ENCODE measurements at places on chromosomes 11 and 22.

DNA sequence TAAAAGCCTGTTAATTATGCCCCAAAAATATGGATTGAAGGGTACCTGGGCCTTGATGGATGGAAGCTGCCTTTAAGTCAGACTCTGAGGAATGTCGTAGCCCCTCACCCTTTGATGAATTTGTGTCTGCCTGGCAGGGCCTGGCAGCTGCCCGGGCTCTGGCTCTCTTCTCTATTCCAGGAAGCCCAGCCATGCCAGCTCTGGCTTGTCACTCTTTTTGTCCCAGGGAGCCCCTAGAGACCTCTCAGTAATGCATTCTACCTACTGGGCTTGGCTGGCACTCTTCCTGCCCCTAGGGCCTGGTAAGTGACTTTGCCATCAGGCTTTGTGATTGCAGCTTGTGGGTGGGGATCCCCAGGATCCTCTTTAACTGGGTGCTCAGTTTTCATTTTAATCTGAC is 103.8 kb downstream of the GRIK4 start:
- no peak for DNase-seq

GRCh38 chr22:42410708-42411107 is 21.5 kb downstream of the NFAM1 start:
- no peak for DNase-seq

- peak; percentile 77 for DNase-seq
Measured at GRCh38 chr22:22818861-22819855, 68.5 kb upstream of the IGLL5 start.

DNA sequence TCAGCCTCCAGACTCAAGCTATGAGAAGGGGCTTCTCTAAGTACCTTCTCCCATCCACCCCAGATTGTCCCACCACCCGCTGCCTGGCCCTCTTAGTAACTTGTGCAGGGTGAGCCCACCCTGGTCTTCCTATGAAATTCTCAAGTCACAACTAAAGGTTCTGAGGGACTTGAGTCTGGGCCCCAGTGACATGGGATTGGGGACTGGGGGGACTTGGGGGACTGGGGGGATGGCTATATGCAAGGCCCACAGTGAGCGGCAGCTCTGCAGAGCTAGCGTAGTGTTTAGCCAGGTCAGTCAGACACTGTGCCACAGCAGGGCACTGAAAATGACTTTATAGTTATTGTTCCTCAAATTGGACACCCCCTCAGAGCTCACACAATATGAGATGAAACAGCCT is 622.3 kb upstream of the CADM1 start:
- no peak for DNase-seq

DNA sequence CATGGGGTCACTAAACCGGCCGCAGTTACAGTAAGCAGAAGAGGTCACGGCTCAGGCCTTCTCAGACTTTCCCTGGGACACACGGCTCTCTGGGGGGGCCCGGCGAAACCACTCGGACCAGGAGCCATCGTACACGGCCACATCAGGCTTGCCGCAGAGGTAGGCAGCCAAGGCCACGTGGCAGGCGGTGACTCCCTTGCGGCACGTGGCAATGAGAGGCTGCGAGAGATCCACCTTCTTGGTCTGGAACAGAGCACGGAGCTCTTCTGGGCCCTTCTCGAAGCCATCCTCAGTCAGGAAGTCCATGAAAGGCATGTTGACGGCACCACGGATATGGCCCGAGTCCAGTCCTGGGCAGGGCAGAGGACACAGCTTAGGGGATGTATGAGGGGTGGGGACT is 8.3 kb downstream of the TST start:
- no peak for DNase-seq

GRCh38 chr22:22666307-22667091 is 22.1 kb downstream of the GGTLC2 start:
- DNase-seq: peak; percentile 22

GRCh38 chr11:90500922-90501568 is 278.2 kb upstream of the CHORDC1 start:
- no peak for DNase-seq

- no peak for DNase-seq
Measured at GRCh38 chr22:21771631-21771976, 36.0 kb upstream of the YPEL1 start.

- no peak for DNase-seq
Measured at GRCh38 chr22:28906312-28906711, 22.9 kb downstream of the ZNRF3 start.

GRCh38 chr11:118319337-118319707 is 14.8 kb downstream of the CD3E start:
- DNase-seq: no peak

DNA sequence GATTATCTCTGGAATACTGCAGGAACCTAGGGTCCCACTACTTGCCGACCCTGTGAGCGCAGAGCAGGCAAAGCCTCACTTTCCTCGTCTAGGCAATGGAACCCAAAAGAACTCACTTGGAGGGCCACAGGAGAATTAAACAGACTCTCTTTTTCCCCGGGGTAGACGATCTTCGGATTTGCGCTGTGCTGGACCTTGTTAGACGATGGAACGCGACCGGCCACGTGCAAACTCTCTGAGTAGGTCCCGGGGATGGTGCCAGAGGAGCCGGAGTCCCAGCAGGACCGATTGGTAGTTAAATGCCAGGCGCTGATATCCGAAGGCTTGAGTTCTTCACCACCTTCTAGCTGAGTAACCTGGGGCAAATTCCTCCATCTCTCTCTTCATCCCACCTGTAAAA is 1.0 kb upstream of the SLC1A2 start:
- no peak for DNase-seq

DNA sequence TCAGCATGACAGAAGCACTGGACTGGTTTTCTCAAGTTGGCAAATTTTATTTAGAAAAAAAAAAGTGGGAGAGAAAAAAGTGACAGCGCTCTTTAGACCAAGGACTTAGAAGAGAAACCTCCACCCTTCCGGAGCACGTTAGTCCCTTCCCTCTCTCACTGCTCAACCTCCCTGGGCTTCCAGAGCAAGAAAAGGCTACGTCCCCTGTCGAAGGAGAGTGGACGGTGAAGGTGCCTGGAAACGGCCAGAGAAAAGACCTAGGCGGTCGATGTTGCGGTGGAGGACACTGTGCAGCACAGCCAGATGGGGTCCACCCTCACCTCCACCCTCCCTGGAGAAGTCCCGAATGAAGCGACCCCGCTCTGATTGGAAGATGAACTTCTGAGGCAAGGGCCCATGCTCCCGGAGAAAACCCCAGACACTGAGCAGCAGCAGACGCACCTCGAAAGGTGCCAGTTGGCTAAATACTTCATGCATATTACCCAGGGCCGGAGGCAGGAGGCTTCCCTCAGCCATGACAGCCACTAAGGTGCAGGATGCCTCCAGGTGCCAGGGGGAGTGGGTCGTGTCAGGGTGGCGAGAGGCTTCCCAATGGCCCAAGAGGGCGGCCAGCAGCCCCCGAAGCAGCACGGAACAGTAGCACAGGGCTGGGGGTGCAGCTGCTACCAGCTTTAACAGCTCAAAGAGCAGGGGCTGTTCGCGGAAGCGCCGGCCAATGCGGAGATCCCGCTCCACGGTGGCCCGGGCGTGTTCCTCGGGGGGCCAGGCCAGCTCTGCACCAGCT is 604 bp upstream of the GANAB start:
- DNase-seq: no peak

GRCh38 chr11:134967746-134968145 is 555.7 kb upstream of the B3GAT1 start:
- DNase-seq: no peak

- no peak for DNase-seq
Measured at GRCh38 chr11:12585861-12586260, 88.4 kb upstream of the TEAD1 start.

DNA sequence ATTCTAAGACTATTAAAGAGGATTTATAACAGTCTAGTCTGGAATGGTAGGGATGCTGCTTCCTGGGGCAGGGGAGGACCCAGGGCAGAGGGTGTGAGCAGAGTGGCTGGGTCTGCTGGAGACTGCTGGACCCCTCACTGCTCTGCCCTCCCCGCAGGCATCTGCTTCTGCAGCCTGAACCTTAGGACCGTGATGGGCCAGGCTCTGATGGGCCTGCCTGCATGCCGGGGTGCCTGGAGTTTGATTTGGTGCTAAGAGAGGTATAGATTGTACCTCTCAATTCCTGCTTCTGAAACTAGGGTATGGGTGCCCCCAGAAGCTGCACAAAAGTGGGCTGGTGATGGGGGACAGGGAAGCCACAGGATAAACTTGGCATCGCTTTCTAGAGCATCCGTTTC is 54.9 kb downstream of the CD82 start:
- no peak for DNase-seq

GRCh38 chr11:19380375-19380774 is 139.6 kb upstream of the E2F8 start:
- DNase-seq: no peak

GRCh38 chr22:40679964-40680818 is 907 bp downstream of the MCHR1 start:
- no peak for DNase-seq

DNA sequence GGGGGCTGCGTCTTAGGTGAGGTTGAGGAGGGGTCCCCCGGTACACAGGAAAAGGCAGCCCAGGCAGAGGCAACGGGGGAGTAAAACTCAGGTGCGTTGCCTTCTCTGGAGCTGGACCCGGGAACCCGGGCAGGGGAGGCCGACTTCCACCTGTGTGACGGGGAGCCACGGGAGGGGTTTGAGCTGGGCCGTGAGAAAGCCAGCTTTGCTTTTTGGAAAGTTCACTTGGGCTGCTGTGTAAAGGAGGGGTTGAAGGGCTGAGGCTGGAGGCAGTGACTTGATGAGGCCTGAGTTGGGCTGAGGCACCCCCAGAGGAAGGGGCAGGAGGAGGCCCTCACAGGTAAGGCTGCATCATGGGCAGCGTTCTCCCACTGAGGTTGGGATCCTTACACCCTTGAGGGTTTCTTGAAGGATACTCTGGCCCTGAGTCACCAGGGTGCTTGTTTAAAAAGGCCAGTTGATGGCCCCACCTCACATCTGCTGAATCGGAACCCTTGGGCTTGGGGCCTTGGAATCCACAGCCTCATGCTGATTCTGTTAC is 47.2 kb downstream of the CHRDL2 start:
- no peak for DNase-seq

DNA sequence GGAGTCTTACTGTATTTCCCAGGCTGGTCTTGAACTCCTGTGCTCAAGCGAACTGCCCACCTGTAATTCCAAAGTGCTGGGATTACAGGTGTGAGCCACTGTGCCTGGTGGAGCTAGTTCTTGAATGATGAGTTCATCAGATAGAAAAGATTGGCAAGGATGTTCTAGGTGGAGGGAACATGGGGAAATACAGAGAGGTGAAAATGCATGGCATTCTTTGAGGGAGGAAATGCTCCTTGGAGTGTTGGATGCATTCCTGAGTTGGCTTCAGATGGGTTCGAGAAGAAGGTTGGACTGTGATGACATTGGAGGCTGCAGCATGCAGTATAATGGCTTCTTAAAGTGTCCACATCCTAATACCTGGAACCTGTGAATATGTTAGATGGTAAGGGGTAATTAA is 4.4 kb downstream of the DDX10 start:
- no peak for DNase-seq

DNA sequence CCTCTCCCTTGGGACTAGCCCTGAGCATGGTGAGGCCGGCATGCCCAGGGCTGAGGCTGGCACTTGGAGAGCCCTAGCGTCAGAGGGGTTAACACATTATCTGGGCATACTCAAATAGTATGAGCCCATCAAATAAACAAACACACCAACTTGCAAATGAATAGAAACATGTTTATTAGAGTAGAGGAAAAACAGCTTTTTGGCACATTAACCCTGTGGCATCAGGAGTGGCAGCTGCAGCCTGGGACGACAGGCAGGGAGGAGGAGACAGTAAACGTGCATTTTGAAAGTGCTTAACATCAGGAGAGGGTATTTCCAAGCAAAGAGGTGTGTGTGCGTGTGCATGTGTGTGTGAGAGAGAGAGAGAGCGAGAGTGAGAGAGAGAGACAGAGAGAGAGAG is 684.9 kb downstream of the NTM start:
- no peak for DNase-seq

DNA sequence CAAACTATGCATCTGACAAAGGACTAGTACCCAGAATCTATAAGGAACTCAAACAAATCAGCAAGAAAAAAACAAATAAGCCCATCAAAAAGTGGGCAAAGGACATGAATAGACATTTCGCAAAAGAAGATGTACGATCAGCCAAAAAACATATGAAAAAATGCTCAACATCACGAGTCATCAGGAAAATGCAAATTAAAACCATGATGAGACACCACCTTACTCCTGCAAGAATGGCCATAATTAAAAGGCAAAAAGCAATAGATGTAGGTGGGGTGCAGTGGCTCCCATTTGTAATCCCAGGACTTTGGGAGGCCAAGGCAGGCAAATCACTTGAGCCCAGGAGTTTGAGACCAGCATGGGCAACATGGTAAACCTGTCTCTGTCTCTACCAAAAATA is 10.4 kb upstream of the OR10V1 start:
- DNase-seq: no peak

DNA sequence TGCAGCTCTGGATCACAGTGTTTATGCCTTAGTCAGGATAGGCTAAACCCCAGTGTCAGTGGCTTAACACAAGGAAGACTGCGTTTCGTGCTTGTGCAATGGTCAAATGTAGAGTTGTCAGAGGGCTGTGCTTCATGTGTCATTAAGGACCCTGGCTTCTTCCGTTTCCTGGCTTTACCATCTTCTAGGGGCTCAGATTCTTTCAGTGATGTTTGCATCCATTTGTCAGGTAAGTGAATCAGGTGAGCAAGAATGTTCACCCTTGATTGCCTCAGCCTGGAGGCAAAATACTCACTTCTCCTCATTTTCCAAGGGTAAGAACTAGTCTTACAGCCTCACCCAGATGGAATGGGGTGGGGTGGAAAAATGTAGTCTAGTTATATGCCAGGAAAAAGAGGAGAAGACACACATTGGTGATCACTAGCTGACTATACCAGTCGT is 20.5 kb upstream of the AMOTL1 start:
- DNase-seq: no peak

DNA sequence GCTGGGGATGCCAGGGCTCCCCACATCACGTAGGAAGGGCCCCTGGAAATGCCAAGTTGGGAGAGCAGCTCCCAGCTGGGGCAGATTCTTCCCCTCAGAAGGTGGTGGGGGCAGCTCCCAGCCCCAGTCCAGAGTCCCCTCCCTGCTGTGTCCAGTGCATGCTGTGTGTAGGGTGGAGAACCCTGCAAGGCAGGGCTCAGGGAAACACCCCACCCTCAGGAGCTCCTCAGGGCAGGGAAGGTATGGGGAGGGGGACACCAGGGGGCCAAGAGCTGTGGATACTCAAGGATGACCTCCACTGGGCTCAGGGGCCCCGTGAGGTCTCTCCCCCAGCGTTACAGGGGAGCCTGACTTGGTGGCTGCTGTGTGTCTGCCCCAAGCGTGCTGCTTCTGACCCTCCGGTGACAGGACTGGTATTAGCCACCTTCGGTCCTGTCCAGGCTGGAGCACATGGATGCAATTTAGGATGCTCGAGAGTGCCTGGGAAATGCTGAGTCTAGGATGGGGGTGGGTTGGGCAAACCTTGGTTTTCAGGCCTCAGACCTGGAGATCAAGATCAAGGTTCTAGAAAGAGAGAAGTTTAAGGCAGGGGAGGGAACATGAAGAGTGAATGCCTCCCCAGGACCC is 16.1 kb upstream of the CABP7 start:
- DNase-seq: no peak

DNA sequence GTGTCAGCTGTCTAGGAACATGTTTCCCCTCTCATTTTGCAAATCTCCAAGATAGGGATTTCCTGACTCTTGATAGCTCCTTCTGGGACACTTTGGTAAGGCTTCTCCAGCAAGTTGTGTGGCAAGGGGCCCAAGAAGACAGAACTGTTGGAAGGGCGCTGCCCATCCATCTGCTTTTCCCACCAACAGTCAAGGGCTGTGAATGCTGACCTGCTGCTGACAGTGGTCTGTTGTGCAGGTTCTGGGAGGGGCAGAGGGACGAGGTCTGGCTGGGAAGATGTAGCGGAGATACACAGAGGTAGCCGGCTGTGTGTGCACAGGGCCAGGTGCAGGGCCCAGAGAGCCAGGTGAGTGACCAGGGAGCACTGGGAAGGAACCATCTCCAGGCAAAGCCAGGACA is 12.2 kb downstream of the BCR start:
- no peak for DNase-seq
